ENCODE measurements at places on chromosomes 2 and 18. TPM values are rescaled to one million over a fixed set of nuclear protein-coding genes. Genes with fewer than 3 reads are reported as not detected.

Gene LRRC30
- total RNA-seq: not detected

Gene GPBAR1
- not detected for total RNA-seq

Gene GKN2
- total RNA-seq: not detected

Gene SLC9A4
- not detected for total RNA-seq

Gene MALT1
- 24.4 TPM for total RNA-seq

Gene CCDC138
- total RNA-seq: 47.2 TPM

Gene GPR45
- not detected for total RNA-seq

Gene ACYP2
- 10.4 TPM for total RNA-seq

Gene KCNK3
- total RNA-seq: not detected

Gene METAP1D
- 8.2 TPM for total RNA-seq

Gene PTPRN
- 4.2 TPM for total RNA-seq

Gene SMCHD1
- 127 TPM for total RNA-seq

Gene TMEM87B
- total RNA-seq: 34.4 TPM

Gene ANKRD23
- 10.8 TPM for total RNA-seq

All from neural progenitor cell (in vitro differentiated cells).